ENCODE measurements at places on chromosomes 4 and X.

GRCh38 chr4:40309250-40309774, 25.8 kb upstream of the CHRNA9 start:
- DNase-seq = peak; percentile 78

- DNase-seq = no peak
These were observed 35.3 kb downstream of the DCTD start for GRCh38 chr4:182881914-182882313.

- no peak for DNase-seq
These were observed 7.3 kb downstream of the PLP1 start for GRCh38 chrX:103783971-103784370.

- no peak for DNase-seq
These were observed 3.4 kb upstream of the GABRE start for GRCh38 chrX:151977923-151978322.

DNA sequence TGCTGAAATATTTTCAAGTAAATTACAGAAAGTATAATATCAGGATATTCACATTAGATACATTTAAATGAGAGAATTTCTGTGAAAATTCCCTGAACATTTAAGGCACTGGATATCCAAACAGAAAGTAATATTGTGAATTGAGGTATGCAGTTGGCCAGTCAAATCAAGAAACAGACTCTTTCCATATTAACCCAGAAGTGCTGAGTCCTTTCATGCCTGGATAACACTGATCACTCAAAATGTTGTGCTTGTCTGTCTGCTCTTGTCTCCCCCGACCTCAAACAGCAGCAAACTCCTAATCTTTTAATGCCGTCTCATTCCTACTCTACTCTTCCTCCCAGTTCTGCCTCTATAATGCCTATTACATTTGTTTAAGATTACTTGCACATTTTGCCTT, 51.2 kb downstream of the TBC1D9 start:
- DNase-seq = no peak

GRCh38 chr4:114087596-114088230, 108.3 kb upstream of the ARSJ start:
- DNase-seq = no peak

- no peak for DNase-seq
These were observed 29.8 kb downstream of the CD99L2 start for GRCh38 chrX:150868625-150869024.

- no peak for DNase-seq
These were observed 4.8 kb upstream of the CXCL13 start for GRCh38 chr4:77600521-77601451.

DNA sequence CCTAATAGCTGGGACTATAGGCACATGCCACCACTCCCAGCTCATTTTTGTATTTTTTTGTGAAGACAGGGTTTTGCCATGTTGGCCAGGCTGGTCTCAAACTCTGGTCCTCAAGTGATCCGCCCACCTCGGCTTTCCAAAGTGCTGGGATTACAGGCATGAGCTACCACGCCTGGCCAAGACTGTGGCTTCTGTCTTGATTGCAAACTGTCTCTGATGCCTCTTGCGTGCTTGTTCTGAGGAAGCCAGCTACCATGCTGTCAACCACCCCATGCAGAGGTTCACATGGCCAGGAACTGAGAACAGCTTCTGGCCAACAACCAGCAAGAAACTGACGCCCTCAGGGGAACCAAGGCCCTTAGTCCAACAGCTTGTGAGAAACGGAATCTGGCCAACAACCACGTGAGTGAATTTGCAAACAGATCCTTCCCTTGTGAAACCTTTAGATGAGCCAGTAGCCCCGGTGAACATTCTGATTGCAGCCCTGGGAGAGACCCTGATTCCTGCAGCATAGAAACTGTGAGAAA, 71.2 kb downstream of the SUPT20HL2 start:
- no peak for DNase-seq

- DNase-seq = no peak
These were observed 10.8 kb upstream of the RHOH start for GRCh38 chr4:40185830-40186664.

GRCh38 chr4:189001283-189001970, 862.2 kb downstream of the TRIML1 start:
- no peak for DNase-seq

DNA sequence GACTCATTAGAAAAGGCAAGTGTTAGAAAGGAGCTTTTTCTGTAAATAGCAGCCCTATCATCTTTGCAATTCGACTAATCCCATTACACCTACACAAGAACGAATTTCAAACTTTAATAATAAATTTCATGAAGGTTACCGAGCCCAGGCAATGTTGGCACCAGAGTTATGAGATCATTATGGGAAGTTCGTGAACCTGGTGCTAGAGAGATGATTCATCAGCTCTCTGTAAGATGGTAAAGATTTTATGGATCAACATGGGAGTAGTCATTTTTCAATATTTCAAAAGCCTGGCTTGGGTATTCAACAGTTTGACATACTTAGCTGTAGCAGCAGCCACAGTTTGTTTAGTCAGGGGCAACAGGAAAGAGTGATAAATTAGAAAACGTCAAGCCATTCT, 35.8 kb downstream of the AMELX start:
- no peak for DNase-seq

- no peak for DNase-seq
These were observed 65.9 kb downstream of the EFNB1 start for GRCh38 chrX:68894513-68895340.

DNA sequence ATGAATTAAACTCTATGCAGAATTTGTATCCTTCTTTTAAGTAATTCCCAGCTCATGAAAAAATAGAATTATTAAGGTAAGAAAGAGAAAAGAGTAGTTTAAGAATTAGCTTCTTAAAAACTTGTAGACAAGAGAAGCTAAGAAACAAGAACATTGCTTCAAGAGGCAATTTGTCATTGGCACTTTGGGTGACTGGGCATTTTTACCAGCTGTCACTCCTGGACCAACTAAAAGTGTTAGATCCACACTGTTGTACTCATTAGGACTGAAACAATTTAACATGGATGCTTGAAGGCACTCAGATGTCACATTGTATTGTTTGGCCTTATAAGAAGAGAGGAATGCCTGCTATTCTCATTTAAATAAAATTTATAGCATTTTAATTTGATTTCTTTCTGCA, 7.4 kb downstream of the COL25A1 start:
- DNase-seq = no peak

DNA sequence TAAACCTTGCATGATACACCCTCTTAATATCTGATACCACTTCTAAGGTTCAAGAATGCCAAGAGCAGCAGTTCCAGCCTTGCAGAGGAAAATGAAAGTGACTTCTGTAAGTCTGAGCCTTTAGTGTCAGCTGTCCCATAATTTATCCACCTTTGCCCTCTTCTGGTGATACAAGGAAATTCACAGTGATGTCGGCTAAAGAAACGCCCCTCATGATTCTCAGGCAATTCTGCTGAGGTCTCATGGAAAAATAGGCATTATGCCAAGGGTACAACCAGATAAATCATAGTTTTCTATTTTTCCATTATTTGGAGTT, 172.2 kb upstream of the CXCL13 start:
- no peak for DNase-seq

DNA sequence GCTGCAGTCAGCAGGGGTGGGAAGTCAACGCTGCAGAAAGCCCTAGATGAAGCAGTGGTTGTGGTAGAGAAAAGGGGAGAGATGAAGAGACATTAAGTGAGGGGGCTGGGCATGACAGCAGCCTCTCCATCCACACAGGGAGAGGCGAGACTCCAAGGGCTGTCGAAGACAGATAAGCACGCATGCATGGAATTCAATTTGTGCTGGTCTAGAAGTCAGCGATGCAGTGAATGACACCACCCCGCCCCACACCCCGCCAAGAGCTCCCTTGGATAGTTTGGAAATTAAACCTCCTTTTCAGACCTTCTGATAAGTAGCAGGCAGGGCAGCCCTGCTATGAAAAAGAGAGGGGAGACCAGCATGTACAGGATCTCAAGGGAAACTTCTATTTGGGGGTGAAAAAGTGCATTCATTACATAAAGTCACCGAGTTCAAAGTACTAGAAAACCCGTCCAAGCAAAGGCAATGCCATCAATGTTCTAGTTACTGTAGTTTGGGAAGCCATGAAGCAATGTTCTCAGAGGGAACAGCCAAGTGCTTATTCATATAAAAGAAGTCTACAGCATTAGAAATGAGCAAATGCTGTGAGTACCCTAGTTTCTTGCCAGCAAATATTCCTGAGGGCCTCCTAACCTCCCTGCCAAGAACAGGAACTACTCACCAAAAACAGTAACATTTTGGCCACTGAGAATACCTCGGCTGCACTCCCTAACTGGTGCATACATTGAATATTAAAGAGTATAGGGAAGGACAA, 152.3 kb upstream of the ANXA10 start:
- no peak for DNase-seq

GRCh38 chr4:41148292-41148691, 66.0 kb downstream of the APBB2 start:
- no peak for DNase-seq

DNA sequence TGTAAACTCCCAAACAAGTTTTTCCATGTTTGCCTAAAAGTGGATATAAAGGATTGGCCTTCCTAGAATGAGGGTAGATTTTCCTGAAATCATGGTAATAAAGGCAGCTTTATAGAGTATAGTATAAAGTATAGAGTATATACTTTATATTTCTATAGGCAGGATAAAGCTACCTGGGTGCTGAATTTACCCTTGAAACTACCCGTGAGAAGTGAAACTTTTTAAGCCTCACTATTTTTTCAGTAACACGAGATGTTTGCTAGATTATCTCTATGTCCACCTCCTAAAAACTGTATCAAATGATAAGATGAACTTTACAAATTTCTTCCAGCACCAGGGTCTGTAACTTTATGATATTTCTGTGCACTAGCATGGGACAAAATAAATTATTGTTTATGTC, 340.0 kb upstream of the GALNTL6 start:
- no peak for DNase-seq

GRCh38 chr4:143643399-143643798, 57.1 kb downstream of the FREM3 start:
- DNase-seq = no peak

GRCh38 chrX:40279762-40280161, 182.0 kb upstream of the BCOR start:
- no peak for DNase-seq

DNA sequence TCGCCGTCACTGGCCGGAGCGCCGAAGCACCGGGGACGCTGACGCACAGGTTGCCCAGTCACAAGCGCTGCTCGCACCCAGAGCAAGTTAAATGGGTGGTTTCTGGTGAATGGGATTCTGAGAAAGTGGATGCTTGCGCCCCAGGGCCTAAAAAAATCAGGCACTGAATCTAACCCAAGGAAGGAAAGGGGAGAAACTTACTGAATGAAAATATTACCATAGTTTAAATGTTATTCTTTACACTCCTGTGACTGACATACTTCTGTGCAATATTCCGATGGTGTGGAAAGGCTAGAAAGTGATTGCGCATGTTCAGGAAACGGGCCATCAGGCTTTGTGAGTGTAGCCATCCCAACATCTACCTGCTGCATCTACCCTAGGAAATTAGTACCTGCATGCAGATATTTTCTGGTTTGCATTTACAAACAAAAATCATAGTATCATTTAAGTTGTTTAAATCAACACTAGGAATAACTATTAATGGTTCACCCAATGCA, 838 bp upstream of the ABCG2 start:
- no peak for DNase-seq

- no peak for DNase-seq
These were observed 370.8 kb upstream of the DIPK2B start for GRCh38 chrX:45571453-45571852.

GRCh38 chr4:38665551-38666411, 1.8 kb downstream of the KLF3 start:
- no peak for DNase-seq

DNA sequence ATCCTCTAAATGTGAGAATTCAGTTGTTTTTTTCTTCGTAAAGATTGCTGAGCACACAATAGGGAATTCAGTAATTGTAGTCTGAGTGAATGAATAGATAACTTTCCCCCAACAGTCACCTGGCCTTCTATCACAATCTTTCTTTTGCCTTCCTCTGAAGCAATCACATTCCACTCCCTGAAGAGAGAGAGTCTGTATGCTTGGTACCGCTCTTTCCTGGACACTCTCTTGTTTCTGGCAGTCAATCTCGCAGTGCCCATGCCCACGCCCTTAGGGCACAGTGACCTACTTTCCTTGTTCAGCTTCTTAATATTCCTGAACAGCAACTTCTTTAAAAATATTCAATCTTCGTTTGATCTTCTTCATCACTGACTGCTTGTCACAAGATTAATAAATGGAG, 255.9 kb downstream of the ADAMTS3 start:
- DNase-seq = no peak

GRCh38 chr4:40455340-40455902, 120.3 kb downstream of the CHRNA9 start:
- no peak for DNase-seq

- no peak for DNase-seq
These were observed 1478.9 kb downstream of the PCDH19 start for GRCh38 chrX:98931216-98931615.

DNA sequence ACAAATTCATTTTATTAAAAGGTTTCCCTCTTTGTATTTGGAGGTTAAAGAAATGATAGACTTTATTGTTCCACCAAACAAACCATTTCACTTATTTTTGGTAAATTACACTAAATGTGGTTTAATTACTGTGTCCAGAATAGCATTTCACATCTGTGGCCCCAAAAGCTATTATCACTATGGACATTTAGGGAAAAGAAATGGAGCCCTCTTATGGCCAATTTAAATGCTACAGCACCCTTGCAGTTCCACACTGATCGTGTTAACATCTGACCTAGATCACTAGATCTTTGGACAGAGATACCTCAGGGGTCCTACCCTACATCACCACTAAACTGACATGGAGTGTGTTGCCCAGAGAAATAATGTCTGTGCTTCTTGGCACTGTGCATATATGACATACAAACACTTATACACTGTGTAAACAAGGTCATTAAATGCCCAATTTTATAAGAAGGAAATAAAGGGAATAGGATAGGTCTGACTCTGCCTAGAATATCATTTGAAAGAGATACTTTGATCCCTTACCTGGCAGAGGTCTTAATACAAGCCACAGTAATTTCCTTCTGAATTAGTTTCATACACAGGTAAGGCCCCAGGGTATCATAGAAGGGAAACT, 163.9 kb downstream of the KDR start:
- DNase-seq = no peak

DNA sequence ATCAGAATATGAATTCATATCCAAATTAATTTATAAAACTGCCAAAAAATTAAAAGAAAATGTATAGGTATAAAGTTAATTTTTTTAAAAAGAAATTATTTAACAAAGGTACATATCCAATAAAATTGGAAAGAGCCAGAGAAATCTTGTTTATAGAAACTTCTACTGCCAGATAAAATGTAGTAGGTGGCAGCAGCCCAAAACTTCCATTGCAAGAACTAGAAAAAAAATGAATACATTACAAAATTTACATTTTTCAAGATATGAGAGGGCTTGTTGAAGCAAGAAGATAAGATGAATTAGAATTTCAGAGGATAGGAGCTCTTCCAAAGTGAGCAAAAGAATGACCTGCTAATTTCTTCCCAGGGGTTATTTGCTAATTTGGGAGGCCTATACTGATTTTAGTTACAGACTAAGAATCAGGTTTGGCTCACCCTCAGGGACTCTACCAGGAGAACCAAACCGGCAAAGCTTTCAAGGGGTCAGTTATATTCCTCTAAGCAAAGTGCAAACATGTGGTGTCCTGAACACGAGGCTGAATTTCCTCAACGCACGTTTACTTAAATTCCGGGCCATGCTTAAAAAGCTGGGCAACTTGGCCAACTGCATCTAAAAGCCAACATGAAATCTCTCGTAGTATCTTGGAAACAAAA, 17.5 kb downstream of the ANKRD50 start:
- DNase-seq = no peak

Data from stimulated activated CD8-positive, alpha-beta memory T cell treated with anti-CD3 and anti-CD28 coated beads, Interleukin-4, amount 100 ng/mL, for 1 hour (primary cell).